Ureter (tissue), 1 donor: ENCODE measurements at places on chromosomes 16 and 17.

GRCh38 chr17:82582213-82582612, 62.7 kb downstream of the FOXK2 start:
- no peak for DNase-seq

- DNase-seq: peak; percentile 70
Measured at GRCh38 chr17:6654841-6655731, 3.5 kb downstream of the C17orf100 start.

DNA sequence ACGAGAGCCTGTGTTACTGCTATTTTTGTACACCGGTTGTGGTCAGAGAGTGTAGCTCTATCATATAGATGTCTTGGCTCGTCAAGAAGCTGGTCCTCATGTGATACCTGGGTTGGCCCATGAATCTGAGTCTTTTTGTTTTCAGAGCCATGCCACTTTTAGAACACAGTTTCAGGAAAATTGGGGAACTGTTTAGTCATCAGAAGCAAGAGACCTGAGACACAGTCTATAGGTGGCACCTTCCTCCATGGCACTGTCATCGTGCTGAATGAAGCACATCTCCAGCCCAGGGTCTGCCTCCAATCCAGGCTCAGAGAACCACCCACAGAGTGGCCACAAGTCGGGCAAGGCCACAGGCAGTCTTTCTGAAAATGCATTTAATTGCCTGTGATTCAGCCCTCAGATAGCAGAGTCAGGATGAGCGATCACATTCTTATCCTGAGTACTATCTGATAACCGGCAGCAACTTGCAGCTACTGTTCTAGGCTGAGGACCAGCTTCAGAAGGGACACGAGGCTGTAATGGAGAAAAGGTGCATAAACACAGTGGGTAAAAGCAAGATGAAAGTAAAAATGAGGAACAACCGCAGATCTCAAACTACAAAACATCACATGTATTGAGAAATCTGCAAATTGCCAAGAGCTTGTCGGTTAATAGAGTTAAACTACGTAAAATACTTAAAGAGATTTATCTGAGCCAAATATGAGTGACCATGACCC, 14.2 kb upstream of the HAPSTR1 start:
- no peak for DNase-seq

DNA sequence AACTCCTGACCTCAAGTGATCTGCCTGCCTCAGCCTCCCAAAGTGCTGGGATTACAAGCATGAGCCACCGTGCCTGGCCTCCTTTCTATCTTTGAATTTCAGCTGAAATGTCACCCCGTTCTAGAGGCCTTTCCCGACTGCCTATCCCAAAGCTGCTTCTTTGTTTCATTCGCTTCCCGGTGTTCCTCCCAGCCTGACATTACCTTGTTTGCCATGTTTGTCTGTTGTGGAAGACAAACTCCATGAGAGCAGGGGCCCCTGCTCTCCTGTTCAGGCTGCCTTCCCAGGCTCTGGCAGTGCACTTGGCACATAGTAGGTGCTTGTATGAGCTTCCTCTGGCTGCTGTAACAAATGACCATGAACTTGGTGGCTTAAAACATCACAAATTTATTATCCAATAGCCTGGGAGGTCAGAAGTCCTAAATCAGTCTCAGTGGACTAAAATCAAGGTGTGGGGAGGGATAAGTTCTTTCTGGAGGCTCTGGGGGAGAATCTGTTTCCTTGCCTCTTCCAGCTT, 2.6 kb upstream of the CCL22 start:
- DNase-seq: no peak

- DNase-seq: no peak
Measured at GRCh38 chr17:9472094-9472493, 103.5 kb downstream of the STX8 start.

GRCh38 chr16:24036614-24037013, 200.8 kb downstream of the PRKCB start:
- DNase-seq: no peak

DNA sequence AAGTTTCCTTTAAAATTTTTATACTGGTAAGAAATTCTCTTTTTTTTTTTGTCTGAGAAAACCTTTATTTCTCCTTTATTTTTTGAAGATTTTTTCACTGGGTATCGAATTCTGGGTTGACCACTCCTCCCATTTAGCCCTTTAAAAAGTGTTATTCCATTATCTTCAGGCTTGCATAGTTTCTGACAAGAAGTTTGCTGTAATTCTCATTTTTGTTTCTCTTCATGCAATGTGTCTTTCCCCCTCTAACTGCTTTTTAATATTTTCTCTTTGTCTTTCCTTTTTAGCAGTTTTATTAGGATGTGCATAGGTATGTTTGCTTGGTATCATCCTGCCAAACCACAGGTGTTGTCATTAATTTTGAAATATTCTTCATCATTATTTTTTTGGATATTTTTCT, 67.7 kb upstream of the GOT2 start:
- DNase-seq: no peak

DNA sequence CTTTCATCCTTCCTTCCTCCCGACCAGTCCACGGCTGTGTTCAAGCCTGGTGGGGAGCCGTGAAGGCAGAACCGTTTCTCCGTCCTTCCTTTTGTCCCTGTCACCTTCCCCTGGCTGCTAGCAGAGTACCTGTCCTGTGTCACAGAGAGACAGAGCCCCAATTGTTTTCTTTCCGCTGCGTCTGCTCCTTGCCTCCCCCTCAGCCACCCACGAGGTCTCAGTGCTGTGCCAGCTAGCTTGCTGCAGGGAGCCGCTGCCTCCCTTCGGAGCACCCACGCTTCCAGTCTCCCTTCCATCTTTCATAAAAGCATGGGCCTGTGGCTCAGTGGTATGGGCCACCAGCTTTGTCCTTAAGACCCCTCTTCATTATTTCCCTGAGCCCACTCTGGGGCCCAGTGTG, 62.2 kb downstream of the MPRIP start:
- no peak for DNase-seq

- DNase-seq: no peak
Measured at GRCh38 chr17:59073972-59074371, 32.7 kb downstream of the TRIM37 start.

- DNase-seq: no peak
Measured at GRCh38 chr16:68406458-68407152, 41.7 kb downstream of the SMPD3 start.

- no peak for DNase-seq
Measured at GRCh38 chr17:50586421-50587247, 26.1 kb downstream of the CACNA1G start.

DNA sequence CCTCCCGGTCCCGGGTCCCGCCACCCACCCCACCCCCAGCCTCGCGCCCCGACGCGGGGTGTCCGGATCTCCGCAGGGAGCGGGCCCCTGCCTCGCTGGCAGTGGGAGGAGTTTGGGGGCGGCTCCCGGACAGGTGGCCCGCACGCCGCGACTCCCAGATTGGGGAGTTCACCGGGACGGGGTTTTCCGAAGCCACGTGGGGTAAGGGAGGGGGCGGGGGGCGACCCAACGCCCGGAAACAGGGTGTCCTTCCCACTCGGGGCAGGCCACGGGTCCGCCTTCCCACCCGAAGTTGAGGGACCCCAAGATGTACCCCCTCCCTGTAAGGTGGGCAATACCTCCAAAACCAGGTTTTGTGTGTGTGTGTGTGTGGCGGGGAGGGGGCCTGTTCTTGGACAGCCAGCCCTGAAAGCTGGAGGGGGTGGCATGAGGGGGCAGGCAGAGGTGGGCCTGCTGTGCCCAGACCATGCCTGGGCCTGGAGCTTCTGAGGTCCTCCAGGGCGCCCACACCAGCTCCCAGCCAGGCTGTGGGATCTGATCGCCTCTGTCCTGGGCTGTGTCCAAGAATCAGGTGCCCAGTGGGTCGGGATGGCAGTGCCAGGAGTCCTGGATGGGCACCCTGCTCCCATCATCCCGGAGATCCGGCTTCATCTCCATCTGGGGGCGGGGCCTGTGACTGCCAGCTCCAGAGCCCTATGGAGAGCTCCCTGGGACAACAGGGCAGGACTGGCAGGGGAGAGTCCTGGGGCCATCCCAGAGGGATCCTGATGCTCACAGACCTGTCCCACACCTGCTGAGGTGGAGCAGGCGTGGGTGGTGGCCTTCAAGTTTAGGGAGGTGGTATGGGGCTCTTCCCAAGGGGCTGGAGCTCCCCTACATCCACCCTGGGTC, 767 bp downstream of the SYNGR2 start:
- DNase-seq: no peak

DNA sequence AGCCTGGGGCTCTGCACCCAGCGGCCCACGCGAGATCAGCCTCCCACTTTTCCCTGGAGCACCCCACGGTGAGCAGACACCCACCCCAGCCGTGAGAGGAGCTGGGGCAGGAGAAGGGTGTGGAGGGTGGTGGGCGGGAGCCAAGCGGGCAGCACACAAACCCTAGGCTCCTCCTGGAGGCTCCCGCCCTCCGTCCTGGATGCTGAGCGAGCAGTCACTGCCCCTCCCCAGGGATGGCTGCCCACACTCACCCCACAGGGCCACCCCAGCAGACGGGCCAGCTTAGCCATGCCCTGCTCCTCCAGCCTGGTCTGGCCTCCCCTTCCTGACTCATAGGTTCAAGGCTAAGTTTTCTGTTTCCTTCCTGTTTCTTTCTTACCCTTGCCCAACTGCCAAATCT, 15.7 kb upstream of the ABCC3 start:
- no peak for DNase-seq

DNA sequence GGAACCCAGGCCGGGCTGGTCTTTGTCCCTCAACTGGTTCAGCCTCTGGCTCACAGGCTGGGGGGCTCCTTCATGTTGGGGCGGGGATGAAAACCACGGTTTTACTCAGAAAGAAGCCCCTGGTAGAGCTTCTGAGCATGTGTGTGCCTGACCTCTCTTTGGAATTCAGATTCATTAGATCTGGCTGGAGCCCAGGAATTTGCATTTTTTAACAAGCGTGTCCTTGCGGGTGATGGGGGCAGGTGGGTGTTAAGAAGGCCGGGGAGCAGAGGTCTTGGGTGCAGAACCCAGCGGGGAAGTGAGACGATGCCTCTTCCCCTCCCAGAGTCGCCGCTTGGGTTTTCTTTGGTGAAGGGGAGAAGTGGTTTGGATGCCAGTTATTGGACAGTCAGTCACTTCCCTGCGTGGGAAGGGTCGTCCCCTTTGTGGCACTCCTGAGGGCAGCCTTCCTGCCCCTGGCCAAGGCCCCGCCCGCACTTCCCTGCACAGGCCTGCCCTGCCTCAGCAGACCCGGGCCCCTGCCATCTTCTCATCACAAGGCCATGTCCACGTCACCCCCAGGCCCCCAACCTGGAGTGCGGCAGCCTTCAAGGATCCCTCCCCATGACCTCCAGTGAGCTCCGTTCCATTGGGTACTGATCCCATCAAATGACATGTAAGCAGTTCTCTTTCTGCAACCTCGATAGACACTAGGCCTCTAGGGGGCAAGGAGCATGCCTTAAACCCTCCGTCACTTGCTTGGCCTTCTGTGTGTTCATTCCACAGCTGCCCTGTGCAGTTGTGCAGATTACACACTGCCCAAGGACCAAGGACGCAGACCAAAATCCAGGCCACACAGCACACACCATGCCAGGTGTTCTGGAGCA, 177.7 kb upstream of the CIBAR2 start:
- DNase-seq: no peak

DNA sequence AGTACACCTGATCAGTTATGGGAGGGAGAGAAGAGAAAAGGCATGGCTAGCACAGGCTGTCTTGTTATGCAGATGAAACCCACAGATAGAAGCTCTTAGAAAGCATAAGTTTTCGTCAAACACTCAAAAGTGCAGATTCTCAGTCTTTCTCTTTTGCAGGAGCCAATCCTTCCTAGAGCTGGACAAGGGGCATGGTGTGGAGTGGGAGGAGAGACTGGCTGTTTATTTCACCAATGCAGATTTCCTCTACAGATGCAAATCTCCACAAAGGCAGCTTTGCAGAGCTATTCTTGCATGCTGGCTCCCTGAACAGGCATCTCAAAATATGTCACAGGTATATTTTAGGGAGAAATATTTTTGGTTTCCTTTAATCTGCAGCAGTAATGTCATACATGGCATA, 1400.7 kb downstream of the CDH8 start:
- no peak for DNase-seq

DNA sequence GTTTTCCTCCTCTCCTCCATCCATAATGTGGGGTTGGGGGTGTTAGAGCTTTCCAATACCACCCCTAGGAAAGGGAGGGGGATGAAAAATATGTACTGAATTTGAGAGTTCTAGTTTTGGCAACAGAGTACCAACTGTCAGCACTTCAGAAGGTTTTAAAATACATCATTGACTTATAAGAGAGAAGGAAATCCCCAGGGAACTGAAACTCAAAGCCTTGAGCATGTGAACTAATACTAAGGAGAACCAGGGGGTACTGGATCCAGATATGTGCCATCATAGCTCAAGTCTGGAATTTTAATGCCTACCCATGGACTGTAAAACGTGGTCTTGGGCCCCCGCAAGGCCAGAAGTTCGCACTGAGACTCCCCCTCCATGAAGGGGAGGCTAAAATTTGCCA, 15.8 kb downstream of the CACNG5 start:
- no peak for DNase-seq

DNA sequence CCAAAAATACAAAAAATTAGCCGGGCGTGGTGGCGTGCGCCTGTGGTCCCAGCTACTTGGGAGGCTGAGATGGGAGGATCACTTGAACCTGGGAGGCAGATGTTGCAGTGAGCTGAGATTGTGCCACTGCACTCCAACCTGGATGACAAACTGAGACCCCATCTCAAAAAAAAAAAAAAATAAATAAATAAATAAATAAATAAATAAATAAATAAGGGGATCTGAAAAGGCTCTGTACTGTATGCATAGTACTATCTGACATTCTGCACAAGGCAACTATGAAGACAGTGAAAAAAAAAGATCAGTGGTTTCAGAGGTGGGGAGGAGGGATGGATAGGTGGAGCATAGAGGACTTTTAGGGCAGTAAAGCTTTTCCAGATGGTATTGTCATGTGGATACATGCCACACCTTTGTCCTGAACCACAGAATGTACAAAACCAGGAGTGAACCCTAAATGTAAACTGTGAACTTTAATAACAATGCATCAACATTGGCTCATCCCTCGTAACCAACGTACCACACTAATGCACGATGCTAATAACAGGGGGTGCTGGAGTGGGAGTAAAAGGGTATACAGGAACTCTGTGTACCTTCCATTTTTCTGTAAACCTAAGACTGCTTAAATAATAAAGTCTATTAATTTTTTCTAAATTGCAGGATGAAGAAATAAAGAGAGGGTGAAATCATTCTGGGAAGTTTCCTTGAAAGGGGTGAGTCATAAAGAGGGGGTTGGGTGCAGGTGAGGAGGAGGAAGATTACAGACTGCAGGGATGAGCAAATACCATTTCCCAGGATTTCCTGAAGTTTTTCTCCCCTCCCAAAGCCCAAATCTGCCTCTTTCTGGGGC, 155.8 kb upstream of the SDK2 start:
- DNase-seq: no peak

DNA sequence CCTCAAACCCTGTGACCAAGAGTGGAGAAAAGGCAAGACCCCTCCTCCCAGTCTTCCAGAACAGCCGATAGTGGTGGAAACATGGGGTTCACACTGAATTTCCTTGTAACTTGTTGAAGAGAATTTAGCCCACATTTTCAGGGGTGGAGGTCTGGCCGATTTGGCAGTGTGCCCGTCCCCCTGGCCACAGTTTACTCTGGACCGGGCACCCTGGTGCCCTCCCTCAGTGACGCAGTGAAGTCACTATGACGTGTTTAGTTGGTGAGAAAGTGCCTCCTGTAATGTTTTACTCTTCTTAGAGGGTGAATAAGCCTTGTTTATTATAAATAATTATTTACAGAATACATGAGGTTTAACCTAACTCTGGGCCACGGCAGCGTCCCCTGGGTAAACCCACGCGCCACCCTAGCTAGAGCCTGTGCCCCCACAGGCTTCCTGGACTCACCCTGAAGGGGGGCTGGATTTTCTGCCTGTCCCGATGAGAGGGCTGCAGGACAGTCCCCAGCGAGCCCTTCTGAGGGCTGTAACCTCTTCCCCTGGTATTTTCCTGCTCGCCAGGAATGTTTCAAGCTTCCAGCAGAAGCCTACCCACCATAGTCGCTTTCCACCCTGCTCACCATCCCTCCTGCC, 316.9 kb downstream of the SEC14L1 start:
- no peak for DNase-seq
